ENCODE measurements at places on chromosomes 2 and 18.
A peak's percentile ranks its signal among the peaks of the same experiment; 100 is the strongest.

- DNase-seq, result no peak
These were observed 81.4 kb downstream of the TGOLN2 start for GRCh38 chr2:85246348-85246747.

DNA sequence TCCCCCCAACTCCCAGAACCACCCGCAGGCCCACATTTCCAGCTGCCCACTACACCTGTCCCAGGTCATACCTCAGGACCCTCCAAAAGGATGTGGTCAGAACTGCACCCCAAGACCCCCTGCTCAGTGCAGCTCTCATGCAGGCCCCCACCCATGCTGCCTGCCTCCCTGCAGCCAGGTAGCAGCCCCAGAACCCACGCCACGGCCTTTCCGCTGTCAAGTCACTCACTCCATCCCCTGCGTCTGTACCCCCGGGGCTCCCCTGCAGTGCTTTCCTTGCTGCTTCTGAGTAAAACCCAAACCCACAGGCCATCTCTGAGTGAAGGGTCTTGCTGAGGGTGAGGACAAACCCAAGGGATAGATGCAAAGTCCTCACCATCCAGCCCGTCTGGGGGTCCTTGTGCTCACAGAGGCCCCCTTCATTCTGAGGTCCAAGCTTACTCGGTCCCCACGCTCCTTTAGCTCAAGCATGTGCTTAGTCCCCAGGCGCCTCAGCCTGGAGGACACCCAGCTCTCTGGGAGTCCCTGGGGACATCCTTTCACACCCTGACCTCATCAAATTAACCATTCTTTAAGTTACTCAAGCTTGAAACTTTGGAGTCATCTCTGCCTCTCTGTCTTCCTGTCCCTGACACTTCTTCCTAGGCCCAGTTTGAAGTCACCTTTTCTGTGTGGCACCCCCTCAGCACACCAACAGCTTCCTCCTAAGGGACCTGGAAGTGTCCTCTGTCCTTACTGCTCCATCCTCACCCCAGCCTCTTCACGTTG lies 130.1 kb downstream of the SMAD7 start:
- DNase-seq, result peak; percentile 76

GRCh38 chr18:13239171-13239956 lies 20.8 kb downstream of the LDLRAD4 start:
- no peak for DNase-seq

DNA sequence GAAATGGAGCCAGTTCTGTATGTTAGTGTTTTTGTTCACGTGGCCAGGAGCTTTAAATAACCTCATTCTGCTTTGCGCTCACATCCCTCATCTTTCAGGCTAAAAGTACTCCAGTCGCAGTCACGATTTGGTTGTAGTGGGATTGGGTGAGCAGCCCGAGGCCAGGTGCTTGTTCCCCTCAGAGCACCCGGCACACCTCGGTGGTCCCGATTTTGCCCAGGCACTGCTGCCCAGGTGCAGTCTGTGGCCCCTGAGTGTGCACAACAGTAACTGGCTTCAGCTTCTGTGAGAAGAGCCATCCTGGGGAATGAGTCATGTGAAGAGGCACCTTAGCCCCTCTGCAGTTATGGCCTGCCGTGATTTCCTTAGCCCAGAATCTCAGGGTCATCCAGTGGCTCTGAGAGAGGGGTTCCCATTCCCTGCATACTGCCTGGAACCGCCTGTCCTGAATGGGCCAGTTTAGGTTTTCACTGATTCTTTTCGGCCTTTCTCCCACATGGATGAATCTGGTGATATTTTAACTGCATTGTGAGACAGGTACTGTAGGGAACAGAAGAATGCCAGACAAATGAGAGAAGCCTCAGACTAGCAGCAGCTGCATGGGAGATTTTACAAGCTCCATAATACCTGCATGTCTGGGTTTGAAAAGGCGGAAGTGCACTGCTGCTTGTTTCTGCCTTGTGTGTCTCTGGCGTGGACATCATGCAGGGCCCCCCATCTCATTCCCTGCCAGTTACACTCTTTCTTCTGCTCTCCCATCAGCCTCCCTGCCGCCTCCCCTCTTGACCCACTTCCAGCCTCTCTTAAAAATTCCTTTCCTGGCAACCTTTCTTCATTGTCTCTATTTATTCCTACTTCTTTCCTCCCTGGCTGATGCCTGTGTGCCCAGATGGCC lies 33.5 kb downstream of the IMPA2 start:
- no peak for DNase-seq

DNA sequence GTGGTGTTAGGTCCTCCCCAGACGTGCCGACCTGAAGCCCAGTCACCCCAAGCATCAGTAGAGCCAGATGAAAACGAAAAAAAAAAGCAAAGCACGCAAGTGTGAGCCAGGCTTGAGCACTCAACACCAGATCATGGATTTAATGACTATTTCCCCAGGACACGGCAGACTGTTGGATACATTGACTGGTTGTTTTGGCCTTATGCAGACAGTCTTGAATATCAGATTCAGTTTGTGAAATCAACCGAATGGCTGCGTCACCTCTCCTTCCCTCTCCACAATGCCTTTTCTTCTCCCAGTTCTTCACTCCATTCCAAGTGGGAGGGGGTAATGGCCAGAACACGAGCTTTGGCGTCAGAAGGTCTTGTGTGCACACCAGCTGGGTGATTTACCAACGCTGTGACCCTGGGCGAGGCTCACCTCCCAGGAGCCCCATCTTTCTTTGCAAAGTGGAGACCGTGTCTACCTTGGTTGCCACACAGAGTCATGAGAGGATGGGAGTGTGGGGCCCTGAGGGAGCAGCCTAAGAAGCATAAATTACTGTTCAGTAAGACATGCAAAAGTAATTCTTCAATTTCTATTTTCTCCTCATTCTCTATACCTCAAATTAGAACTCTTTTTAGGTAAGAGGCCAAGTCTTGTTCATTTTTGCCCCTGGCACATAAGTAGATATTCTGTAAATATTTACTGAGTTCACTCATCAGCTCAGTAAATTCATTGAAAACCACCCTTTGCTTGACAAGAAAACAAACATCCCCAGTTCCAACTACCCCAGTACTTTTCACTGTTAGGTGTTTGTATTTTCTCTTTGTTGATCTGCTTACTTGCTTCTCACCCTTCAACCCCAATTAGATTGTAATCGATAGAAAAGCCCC lies 181.1 kb upstream of the COPS8 start:
- no peak for DNase-seq

- no peak for DNase-seq
These were observed 23.0 kb upstream of the CEP68 start for GRCh38 chr2:65033178-65033577.

DNA sequence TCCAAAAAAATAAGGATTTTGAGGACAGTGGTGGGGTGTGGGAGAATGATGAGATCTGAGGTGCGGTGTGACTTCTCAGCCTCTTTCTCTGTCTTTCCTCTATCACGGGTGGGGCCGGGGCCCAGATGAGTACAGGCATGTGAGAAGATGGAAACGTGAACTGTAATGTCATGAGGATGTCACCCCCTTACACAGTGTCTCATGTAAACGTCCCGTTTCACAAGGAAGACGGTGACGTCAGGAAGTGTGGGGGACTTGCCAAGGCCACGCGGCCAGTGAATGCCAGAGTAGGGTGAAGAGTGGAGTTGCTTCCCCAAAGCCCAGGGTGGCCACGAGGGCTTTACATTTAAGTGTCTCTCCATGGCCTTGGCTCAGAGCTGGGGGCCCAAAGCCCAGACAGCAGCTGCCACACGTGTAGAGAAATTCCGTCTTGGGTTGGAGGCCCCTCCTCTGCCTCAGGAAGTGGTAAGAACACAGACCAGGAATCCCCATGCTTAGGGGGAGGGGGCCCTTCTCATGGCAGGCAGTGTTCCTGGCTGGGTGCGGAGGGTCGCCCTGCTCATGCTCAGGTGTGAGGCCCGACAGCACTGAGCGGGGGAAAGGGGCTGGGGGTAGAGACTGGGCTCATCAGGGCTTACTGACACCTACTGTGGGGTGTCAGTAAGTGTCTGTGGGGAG lies 80.9 kb upstream of the SMAD7 start:
- DNase-seq, result no peak

GRCh38 chr2:207311316-207312005 lies 145.7 kb upstream of the KLF7 start:
- no peak for DNase-seq

GRCh38 chr2:65299246-65299645 lies 71.6 kb downstream of the ACTR2 start:
- DNase-seq, result no peak

GRCh38 chr2:30545875-30546274 lies 98.8 kb downstream of the LCLAT1 start:
- no peak for DNase-seq

GRCh38 chr2:170425281-170425751 lies 247.4 kb downstream of the MYO3B start:
- DNase-seq, result no peak

GRCh38 chr2:105741174-105741573 lies 3.5 kb upstream of the NCK2 start:
- no peak for DNase-seq

GRCh38 chr2:128313931-128314347 lies 4.7 kb downstream of the HS6ST1 start:
- DNase-seq, result no peak

- DNase-seq, result peak; percentile 12
These were observed 49.2 kb downstream of the DIPK1C start for GRCh38 chr18:74407888-74408287.

DNA sequence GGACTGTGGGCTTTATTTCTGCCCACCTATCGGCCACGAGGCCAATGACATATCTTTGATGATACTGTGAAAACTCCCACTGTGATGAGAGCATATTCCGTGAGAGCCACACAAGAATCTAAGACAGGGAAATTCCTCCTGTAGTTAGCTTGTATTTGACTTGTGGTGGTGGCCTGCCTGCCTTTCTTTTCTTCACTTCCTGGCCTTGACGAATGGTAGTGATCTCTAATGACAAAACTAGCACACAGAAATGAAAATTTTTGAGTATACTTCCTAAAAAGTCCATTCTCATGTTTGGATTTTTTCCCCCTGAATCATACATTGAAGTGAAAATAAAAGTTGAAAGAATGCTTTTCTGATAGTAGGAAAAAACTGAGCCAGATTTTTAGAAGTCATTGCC lies 94.4 kb downstream of the MGAT5 start:
- no peak for DNase-seq

GRCh38 chr2:150350500-150350899 lies 137.0 kb downstream of the RND3 start:
- DNase-seq, result no peak

- no peak for DNase-seq
These were observed 309.0 kb downstream of the CMPK2 start for GRCh38 chr2:6556755-6557154.

DNA sequence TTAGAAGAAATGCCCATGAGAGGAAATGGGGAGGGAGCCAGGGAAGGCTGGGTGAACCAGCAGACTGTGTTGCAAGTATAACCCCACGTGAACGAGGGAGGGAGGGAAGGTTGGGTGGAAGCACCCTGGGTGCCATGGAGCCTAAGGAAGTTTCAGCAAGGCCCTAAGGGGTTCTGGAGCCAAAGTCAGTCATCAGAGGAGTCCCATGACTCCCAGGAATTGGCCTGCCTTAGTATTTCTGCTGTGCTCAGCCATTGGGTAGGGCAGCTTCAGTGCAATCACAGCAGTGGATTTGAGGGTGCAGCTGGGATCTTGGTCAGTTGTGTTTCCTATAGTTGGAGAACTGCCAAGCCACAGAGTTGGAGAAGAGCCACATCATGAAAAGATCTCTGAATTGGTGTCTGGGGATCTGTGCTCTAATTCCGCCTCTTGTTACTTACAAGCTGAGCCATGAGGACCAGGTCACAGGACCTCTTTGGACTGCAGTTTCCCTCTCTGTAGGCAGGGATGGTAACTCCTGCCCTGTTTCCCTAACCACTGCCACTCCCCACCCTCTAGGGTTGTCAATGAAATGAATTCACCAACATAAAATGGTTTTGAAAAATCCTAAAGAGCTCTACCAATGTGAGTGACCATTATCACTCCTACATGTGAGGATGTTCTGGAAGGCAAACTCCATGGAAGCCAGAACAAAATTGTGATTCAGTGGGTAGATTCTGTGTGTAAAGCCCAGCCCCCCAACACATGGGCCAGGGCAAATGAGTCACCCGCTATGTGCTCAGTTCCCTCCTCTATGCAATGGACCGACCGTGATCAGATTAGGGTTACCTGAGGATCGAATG lies 108.9 kb downstream of the CLIP4 start:
- DNase-seq, result no peak

GRCh38 chr2:219289537-219290361 lies 10.6 kb downstream of the DNAJB2 start:
- DNase-seq, result no peak

DNA sequence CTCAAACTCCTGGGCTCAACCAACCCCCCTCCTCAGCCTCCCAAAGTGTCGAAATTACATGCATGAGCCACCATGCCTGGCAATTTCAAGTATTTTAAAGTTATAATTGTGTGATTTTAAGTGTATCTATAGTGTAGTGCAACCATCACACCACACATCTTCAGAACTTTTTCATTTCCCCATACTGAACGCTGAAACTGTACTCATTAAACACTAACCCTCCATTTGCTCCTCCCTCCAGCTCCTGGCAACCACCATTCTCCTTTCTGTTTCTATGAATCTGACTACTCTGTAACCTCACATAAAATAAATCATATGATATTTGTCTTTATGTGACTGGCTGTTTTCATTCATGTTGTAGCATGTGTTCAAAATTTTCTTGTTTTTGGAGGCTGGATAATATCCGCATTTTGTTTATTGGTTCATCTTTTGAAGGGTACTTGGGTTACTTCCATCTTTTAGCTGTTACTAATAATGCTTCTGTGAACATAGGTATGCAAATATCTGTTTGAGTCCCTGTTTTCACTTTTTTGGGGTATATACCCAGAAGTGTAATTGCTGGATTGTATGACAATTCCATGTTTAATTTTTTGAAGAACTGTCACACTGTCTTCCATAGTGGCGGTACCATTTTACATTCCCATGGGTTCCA lies 188.2 kb downstream of the PLCL1 start:
- DNase-seq, result no peak

DNA sequence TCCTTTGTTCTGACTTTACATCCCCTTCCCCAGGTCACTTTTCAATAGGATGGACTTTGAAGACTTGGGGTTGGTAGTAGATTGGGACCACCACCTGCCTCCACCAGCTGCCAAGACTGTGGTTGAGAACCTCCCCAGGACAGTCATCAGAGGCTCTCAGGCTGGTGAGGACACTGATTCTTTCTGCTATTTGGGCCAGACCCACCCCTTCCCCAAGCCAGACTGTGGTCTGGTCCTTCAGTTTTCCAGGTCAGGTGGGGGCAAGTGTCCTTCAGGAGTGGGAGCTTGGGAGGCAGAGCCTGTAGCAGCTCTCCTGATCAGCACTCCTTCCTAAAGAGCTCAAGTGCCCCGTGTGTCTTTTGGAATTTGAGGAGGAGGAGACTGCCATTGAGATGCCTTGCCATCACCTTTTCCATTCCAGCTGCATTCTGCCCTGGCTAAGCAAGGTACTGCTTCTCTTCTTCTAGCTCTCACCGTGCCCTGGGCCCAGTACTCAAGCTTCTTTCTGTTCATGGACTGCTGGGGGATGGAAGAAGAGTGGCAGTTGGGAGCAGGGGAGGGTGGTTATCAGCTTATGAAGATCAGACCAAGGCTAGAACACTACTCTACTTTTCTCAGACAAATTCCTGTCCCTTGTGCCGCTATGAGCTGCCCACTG lies 1.1 kb downstream of the RNF181 start:
- DNase-seq, result no peak

- DNase-seq, result no peak
These were observed 61.0 kb downstream of the ZAP70 start for GRCh38 chr2:97774425-97774824.

GRCh38 chr2:223000872-223001796 lies 50.9 kb upstream of the KCNE4 start:
- no peak for DNase-seq
